ENCODE measurements at places on chromosomes 16 and 17.
A peak's percentile ranks its signal among the peaks of the same experiment; 100 is the strongest.

GRCh38 chr17:39014795-39015545 lies 47.8 kb upstream of the FBXO47 start:
- DNase-seq = no peak

- DNase-seq = peak; percentile 50
These were observed 2.9 kb upstream of the RAB40C start for GRCh38 chr16:586645-587590.

GRCh38 chr16:48448841-48449481 lies 63.7 kb upstream of the SIAH1 start:
- no peak for DNase-seq

GRCh38 chr16:46833460-46833800 lies 2.5 kb upstream of the C16orf87 start:
- peak; percentile 24 for DNase-seq

GRCh38 chr16:4937782-4938682 lies 1.1 kb upstream of the PPL start:
- DNase-seq = peak; percentile 61

- DNase-seq = no peak
These were observed 9.8 kb downstream of the SPHK1 start for GRCh38 chr17:76394166-76394565.

- DNase-seq = no peak
These were observed 279.6 kb downstream of the HS3ST3B1 start for GRCh38 chr17:14580499-14580898.
